Fibroblast of skin of left quadriceps (primary cell): ENCODE measurements at places on chromosomes 7 and 10.
A peak's percentile ranks its signal among the peaks of the same experiment; 100 is the strongest.

GRCh38 chr10:104300736-104301292 lies 31.8 kb downstream of the GSTO2 start:
- peak; percentile 91 for DNase-seq

GRCh38 chr7:143426479-143427142 lies 16.6 kb upstream of the TAS2R60 start:
- DNase-seq: no peak

DNA sequence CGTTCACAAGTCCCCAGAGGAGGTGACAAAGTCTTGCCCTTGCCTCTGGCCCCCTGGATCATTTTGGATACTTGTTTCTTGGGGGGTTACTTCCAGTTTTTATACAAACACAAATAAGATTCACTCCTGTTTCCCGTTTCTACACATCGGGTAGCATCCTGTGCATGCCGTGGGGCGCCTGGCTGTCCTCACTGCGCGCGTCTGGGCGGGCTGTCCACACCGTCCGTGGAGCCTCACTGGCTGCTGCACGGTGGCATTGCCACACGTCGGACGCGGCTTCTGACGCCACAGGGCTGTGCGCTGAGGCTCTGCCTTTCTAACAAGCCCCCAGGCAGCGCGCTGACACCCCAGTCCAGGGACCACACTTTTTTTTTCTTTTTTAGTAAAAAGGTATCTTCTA lies 18.4 kb downstream of the BNIP3 start:
- no peak for DNase-seq

GRCh38 chr10:16968416-16969041 lies 151.3 kb upstream of the RSU1 start:
- no peak for DNase-seq

GRCh38 chr10:4162571-4163286 lies 377.7 kb upstream of the KLF6 start:
- DNase-seq: no peak

DNA sequence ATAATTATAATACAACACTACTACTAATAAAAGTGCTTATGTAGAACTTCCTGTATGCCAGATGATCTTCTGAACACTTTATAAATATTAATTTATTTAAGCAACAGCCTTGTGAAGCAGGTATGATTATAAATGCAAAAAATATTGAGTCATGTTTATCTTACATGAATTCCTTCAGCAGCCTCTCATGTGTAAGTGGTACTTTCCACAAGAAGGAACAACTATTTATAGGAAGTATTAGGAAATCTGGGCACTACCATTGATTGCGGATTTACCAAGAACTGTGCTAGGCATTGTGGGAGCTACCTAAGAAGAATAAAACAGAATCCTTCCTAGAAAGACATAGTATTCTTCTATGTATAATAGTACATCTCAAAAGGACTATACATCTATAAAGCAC lies 10.7 kb upstream of the STEAP4 start:
- DNase-seq: no peak

GRCh38 chr10:82277591-82277990 lies 402.6 kb downstream of the NRG3 start:
- DNase-seq: no peak

DNA sequence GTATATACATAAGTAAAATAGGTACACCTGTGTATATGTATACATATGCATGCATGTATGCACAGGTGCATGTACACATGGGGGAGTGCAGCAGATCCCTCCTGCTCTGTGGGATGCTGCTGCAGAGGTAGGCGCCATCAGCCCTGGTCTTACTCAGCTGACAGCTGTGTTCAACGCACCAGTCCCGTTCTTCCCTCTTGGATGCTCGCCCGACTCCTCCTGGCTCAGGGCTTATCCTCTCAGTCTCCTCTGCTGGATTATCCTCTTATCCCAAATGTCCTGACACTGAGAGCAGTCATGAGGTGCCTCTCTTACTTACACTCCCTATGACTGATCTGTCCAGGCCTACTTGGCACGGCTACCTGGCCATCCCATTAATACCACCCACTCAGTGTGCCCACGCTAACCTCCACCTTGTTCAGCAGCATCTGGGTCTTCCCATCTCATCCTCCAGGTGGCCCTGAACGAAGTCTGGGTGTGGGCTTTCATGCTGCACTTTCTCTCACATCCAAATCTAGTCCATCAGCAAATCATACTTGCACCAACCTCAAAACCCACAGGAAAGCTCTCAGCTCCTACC lies 357.1 kb downstream of the TCERG1L start:
- no peak for DNase-seq

DNA sequence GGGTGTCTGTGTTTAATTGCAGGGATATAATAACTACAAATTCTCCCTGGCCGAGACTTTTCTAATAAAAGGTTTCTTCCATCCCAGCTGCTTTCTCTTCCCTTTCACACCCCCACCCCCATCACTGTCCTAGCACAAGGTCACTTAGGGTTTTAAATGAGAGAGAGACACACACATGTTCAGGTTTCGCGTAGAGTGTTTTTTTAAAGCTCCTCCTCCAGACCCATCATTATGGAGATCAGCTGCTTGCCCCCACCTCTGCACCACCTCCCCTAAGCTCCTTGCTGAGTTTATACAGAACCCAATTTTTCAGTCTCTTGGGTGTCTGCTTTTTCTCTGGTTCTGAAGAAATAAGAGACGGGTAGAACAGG lies 18.6 kb downstream of the LRMDA start:
- DNase-seq: no peak

DNA sequence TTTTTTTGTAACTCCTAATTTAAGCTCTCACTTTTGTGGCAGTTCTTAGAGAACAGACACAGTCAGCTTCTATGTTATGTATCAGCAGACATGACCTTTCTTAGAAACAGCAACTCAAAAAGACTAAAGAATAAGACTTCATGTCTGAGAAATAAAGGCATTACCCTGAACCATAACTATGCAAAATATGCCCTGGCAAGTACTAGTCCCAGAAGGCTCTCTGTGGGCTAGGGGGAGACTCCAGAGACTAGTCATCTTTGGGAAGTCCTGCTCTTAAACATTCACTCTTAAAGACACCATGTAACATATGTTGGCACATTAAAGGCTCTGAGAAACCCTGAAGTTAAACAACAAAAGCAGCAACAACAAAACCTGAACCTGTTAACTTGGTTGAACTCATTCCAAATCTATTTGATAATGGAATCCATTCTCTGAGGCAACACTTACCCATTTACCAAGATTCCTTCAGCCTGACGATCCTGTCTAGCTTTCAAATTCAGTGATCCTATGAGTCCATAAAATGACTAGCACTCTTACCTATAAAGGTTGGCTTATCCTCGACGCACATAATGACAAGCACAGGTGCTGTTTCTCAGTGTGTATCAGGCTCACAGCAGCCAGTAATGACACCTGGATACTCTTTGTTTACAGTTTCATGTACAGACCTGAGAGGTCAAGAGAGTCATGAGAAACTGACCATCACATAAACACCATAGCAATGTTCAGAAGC lies 62.3 kb downstream of the OSBPL3 start:
- DNase-seq: peak; percentile 63

DNA sequence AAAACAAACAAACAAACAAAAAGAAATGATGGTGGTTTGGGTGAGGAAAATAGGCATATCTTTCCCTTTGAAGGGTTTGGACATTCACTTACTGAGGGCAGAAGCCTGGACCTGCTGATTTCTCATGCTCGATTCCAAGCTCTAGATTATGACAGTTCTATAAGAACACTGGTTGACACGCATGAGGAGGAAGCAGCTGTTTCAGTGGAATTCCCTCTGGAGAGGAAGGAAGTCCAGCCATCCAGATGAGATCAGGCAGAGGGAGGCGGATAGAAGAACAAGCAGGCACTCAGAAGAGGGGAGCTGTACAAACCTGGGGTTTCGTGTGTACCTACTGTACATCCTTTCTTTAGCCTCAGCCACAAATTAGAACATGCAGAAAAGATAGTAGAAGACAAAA lies 691.9 kb downstream of the INHBA start:
- DNase-seq: no peak

GRCh38 chr10:6108631-6109443 lies 20.0 kb downstream of the RBM17 start:
- DNase-seq: no peak

- no peak for DNase-seq
These were observed 673 bp downstream of the NDUFB8 start for GRCh38 chr10:100528921-100529474.

DNA sequence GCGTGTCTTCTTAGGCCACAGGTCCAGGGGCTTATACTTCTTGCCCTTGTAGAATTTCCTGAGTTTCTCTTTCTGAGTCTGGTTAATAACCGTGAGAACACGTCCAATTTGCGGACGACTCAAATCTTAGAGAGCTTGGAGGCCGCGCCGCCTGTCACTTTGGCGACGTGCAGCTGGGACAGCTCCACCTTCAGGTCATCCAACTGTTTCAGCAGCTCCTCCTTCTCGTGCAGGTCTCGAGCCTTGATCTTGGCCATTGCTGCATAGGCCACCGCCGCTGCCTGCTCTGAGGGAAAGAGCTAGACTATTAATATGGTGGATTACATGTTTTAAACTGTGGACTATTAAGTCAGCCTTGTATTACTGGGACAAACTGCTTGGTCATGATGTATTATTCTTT lies 26.9 kb downstream of the EVX1 start:
- DNase-seq: no peak

GRCh38 chr7:26147030-26147429 lies 5.0 kb upstream of the NFE2L3 start:
- no peak for DNase-seq

GRCh38 chr10:53836638-53837037 lies 964.4 kb downstream of the PCDH15 start:
- no peak for DNase-seq

GRCh38 chr10:97836446-97836845 lies 13.2 kb upstream of the GOLGA7B start:
- no peak for DNase-seq

GRCh38 chr10:93367664-93368063 lies 114.5 kb downstream of the MYOF start:
- DNase-seq: no peak

GRCh38 chr7:106452031-106452851 lies 167.5 kb upstream of the NAMPT start:
- no peak for DNase-seq

- DNase-seq: no peak
These were observed 7.5 kb downstream of the ASB4 start for GRCh38 chr7:95493247-95493646.

- no peak for DNase-seq
These were observed 118.2 kb downstream of the PTPN20 start for GRCh38 chr10:47029181-47030009.

DNA sequence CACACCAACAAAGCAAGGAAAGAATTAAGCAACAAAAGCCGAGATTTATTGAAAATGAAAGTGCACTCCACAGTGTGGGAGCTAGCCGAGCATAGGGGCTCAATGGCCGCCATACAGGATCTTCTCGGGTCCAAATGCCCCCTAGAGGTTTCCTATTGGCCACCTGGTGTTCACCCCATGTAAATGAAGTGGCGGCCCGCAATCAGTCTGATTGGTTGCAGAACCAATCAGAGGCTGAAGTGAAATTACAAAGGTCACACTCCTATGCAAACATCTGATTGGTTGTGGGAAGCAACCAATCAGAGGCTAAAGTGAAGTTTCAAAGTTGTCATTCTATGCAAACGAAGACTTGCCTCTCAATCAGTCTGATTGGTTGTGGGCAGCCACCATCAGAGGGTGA lies 61.8 kb upstream of the SLC35B4 start:
- no peak for DNase-seq

GRCh38 chr10:119550827-119551226 lies 8.3 kb upstream of the RGS10 start:
- DNase-seq: no peak

DNA sequence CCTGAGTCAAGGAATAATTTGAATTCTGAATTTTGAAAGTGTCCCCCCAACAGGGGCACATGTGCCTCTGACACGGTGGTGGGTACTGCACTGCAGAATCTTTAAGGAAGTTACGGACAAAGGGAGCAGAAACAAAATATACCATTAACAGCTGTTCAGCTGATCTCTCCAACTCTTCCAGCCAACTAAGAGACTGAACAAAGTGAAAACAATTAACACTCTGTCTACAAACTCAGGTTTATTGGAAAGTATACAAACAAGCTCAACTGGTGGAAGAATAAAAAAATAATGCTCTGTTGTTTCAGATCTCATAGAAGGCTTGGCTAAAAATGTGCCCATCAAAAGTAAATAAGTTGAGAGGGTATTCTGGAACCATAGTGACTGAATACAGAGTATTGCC lies 34.4 kb downstream of the ASB4 start:
- DNase-seq: no peak

DNA sequence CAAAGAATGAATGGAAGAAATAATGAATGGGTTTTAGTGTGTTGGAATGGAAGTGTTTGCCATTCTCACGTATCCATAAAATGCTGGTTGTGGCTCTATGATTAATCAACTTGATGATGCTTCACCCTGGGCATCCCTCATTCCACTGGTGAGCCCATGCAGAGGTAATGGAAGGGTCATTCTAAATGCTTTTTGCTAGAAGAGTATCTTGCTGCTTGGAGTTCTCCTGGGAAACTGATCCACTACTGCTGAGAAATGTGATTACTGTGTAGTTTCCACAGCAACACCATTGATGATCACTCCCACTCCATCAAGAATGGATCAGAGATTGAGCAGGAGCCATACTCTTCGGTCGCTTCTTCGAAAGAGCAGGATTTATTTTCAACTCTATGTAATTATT lies 101.6 kb downstream of the ARL5B start:
- no peak for DNase-seq

GRCh38 chr7:37796138-37796775 lies 52.1 kb upstream of the NME8 start:
- DNase-seq: no peak

GRCh38 chr7:138125119-138125518 lies 48.9 kb downstream of the AKR1D1 start:
- DNase-seq: no peak

DNA sequence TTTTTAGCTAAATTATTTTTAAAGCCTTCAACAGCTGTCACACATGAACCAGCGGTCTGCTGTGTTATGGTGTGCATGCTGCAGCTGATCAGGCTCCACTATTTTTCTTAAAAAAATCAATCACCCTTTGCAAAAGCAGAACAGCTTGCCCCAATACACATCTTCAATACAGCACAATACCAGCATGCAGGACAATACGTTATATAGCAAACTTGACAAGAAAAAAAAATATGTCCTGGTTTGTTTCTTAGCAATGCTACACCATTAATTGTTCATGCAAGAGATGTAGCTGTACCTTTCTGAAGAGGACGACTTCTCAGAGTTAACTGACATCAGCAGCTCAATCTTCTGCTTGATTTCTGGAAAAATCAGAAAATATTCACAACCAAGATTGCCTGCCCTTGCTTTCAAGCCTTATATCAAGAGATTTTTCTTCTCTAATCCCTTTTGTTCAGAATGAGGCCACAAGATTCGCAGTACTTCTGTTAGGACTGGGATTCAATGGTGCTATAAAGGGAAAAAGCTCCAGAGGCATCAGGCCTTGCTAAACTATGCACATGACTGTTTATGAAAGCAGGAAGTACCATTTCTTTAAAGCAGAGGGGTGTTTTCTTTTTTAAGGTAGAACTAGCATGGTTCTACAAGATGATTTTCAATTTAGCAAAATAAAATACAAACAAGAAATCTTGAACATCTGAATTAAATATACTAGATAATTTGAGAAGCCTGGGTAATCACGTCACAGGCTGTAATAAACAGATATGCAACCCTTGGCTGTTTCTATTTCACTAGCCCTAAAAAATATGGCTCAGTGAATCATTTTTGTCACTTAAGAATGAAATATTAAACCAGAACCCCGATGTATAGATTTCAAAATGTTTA lies 120.0 kb downstream of the SRPK2 start:
- DNase-seq: peak; percentile 45

- no peak for DNase-seq
These were observed 115.1 kb downstream of the C10orf105 start for GRCh38 chr10:71604324-71605018.

GRCh38 chr10:18532881-18533535 lies 118.4 kb downstream of the NSUN6 start:
- DNase-seq: no peak
